Fibroblast of villous mesenchyme (primary cell): ENCODE measurements at places on chromosomes 5 and 9. TPM values are rescaled to one million over a fixed set of nuclear protein-coding genes. Genes with fewer than 3 reads are reported as not detected.

- peak; percentile 77 for DNase-seq
These were observed 34.3 kb upstream of the DAB2 start for GRCh38 chr5:39459071-39459470.

DNA sequence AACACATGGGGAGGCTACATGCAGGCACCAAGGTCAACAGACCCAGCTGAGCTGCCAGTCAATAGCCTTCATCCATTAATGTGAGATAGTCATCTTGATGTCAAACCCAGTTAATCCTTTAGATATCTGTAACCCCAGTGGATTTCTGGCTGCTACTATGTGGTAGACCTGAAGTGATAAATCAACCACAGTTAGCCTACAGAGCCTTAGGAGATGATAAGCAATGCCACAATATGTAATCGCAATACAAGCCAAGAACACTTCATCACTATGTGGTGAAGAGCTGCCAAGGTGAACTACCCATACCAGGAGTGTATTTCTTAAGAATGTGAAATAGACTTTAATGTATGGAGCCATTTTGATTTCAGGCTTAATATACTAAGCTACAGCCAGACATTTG lies 1175.5 kb downstream of the DTWD2 start:
- DNase-seq: peak; percentile 56

- no peak for DNase-seq
These were observed at the start of gene TERT for GRCh38 chr5:1294835-1295649. TSS of gene TERT (minus strand) at chr5:1295068. CDS start at chr5:1294989, 79 bp downstream.

The PCDHB16 gene
- under 0.01 and 0.32 TPM in 2 replicates for total RNA-seq
